ENCODE measurements at places on chromosomes 7 and 10. TPM values are rescaled to one million over a fixed set of nuclear protein-coding genes. Genes with fewer than 3 reads are reported as not detected.

DNA sequence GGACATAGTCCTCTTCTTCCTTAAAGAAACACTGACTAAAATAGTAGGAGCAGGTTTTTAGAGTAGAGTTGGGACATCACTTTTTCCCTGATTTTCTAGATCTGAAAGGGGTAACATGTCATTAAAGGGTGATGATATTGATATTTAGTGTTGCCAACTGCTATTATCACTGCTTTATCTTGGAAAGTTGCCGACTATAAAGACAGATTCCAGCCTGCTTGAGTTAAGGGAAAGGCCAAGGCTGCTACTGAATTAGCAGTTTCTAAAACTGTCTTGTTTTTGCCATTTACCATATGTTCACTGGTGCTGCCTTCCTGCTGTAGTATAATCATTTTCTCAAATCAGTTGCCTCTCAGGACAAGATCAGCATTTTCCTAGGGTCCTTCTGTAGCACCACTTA, 29.7 kb downstream of the AP3M1 start:
- DNase-seq: no peak

ACBD7 gene
- total RNA-seq: 8.2 TPM

ASIC3 gene
- 7.6 TPM for total RNA-seq

SLC35G1 gene
- 4.1 TPM for total RNA-seq

SP4 gene
- total RNA-seq: 6.1 TPM
